Esophagus squamous epithelium (tissue), 5 donors: ENCODE measurements at places on chromosomes 7 and 10. TPM values are rescaled to one million over a fixed set of nuclear protein-coding genes. Genes with fewer than 3 reads are reported as not detected.

Gene RSPH10B2
- total RNA-seq, result not detected

Gene CPA4
- 7.8 TPM for total RNA-seq

Gene TUBB8
- not detected for total RNA-seq

- DNase-seq, result no peak
Observed at GRCh38 chr10:118145256-118145655, 98.5 kb upstream of the RAB11FIP2 start.

GRCh38 chr7:44735403-44736165 lies 13.1 kb upstream of the ZMIZ2 start:
- DNase-seq, result no peak
